Daoy (cell line): ENCODE measurements at places on chromosomes 5 and 9. TPM values are rescaled to one million over a fixed set of nuclear protein-coding genes. Genes with fewer than 3 reads are reported as not detected.

- peak; percentile 57 for DNase-seq
Measured at GRCh38 chr9:76560481-76560922, 101.5 kb downstream of the GCNT1 start.

- DNase-seq = peak; percentile 84
Measured at GRCh38 chr5:178385496-178385890, 152.9 kb upstream of the PHYKPL start.

DNA sequence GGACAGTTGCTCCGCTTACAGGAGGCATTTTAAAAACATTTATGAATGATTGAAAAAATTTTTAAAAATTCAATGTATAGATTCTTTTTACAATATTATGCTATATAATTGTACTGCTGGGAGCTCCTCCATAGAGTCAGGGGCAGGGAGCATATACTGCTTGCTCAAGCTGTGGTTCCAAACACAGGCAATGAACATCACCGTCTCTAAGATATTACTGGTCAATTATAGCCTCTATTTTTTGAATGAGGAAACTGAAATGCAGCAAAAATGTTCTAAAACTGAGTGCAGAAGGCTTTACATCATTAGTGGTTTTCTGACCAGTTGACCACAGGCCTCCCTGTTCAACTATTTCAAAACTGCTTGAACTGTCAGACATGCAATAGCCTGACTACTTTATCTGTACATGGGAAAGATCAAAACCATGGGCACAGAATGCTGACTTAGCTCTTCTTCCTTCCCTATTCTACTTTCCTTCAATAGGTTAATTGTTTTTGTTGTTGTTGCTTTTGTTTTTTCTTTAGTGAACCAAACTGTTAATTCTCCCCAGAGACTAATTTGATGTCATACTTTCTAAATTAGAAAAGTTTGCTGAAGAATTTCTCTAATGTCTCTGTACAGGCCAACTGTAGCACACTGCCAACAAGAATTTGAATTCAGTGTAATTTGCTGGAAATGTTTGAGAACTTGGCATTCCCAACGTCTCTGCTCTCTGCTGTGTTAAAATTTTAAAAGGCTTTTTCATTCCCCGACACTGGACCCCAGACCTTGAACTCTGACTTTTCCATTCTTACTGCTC, 107.6 kb upstream of the MPDZ start:
- no peak for DNase-seq

DNA sequence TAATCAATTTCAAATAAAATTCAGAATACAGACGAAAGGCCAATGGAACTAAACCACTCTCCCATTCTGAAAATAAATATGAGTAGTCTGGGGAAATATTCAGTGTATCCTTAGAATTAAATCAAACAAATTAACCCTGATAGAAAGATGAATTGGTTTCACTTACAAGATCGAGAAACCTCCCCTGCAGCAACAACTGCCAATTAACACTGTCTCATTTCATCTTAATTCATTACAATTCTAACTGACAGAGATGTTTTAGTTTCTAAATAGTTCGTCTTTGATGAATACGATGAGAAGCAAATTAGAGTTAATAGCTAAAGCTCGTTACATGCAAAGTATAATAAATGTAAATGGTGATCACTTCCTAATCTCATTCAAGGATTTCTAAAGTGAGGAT, 247.1 kb downstream of the EDIL3 start:
- no peak for DNase-seq

- DNase-seq = no peak
Measured at GRCh38 chr9:78236551-78236910, 656 bp downstream of the CEP78 start.

- no peak for DNase-seq
Measured at GRCh38 chr9:127518091-127518856, 67.0 kb downstream of the LRSAM1 start.

DNA sequence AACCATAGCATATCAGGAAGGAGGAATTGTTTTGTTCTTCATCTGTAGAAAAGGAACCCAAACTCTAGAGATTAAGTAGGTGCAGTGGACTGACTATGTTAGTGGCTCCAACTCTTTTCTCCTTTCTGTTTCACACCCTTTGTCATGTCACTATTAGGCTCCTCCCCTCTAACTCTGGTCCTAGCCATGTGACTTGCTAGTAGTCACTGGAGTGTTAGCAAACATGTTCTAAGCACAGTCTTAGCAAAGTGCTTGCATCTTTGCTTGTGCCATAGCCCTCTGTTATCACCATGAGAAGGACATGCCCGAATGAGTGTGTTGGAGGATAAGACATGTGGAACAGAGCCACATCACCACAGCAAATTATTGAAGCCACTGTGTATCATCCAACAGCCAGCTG, 55.4 kb upstream of the PPP3R2 start:
- DNase-seq = no peak

DNA sequence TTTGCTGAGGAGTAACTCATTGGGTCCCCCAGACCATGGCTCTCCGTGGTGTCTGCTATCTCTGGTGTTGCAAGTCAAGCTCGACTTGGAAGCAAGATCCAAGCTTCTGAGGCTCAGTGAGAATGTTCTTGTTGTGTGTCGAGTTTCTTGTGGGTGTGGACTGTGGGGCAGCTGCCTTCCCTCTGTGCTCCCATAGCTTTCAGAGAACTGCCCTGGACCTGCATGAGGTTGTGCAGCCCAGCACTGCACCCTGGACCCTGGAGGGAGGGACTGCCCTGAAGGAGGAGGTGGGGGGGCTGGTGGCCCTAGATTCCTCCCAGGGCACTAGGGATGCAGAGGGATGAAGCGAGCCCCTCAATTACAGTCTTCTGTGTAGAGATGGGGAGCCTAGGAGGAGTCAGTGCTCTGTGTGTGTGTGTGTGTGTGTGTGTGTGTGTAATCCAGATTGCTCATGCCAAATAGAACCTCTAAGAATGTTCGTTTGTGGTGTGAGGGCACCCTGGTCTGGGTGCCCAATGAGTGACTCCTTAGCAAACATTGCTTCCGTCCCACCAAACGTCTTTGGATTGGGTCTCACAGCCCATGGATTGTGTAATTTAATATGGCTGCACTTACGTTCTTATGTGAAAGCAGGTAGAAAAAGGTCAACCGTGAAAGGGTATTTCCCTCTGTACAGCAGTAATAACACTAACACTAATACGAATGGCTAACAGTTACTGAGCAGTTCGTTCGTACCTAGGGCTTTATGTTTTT, 143.3 kb upstream of the LMX1B start:
- peak; percentile 35 for DNase-seq

- DNase-seq = no peak
Measured at GRCh38 chr9:89780959-89781358, 176.1 kb downstream of the GADD45G start.

GRCh38 chr5:40689438-40689837, 9.7 kb downstream of the PTGER4 start:
- peak; percentile 92 for DNase-seq

DNA sequence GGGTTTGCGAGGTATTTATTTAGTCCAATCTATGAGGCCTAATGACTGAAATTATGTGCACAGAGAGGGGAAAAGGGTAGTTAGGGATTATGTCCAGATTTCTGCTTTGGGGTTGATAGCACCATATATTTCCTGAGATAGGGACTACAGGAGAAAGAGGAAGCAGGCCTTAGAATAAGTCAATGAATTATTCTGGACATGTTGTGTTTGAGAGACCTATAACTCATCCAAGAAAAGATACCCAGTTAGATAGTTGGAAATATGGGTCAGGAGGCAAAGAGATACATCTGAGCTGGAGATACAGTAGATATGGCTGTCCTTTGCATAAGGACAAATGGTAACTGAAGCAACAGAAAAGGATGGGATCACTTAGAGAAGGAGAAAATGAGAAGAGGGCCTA, 53.1 kb downstream of the NR3C1 start:
- DNase-seq = no peak

DNA sequence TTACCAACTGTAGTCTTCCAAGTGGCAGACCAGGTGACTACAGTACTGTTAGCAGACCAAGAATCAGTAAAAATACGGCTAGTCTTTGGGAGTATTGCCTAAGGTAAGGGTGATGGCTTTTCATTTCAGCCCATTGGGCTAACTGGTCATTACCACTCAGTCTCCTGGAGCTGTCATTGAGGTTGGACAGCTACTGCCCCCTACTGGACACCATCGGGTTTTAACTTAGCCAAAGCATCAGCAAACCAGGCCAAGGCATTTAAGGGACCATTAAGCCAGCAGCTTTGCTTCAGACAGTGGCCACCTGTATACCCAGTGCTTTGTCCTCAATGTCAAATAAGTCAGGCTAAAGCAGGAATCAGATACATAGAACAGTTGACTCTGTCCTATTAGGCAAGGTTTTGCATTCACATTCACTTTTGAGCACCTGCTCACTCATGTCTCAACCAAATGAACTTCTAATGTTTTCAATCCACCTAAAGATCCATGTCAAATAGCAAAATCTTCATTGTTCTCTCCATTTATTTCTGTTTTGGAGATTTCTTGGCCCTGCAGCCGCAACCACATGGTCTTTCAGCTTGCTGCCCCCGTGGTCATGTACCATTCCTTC, 117.2 kb downstream of the INVS start:
- peak; percentile 71 for DNase-seq

DNA sequence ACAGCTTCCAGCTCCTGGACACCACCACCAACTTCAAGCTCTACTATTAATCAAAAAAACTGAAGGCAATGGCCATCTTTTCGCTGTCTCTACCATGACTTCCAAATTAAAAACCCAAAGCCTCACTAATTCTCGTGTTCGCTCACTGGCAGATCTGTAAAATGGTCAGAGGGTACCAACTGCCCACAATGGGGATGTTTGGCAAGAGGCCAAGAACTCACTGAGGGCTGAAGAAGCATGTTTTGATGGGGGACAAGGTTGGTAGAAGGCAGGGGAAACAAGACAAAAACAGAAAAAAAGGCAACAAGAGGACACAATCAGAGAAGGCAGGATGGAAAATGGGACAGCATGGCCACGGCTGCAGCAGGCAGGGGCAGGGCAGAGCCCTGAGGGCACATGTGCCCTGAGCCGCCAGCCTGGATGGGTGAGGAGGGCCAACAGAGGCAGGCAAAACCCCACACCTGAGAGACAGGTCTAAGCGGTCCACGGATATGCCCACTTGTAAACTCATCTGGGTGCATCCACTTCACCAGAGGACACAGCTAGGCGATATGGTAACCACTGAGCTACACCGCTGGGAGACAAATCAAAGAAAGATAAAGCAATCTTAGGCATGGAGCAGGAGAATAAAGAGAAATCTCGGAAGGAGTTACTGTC, 50.3 kb downstream of the PFDN1 start:
- DNase-seq = no peak

GRCh38 chr9:29514862-29515261, 1941.6 kb upstream of the C9orf72 start:
- DNase-seq = no peak

GRCh38 chr9:85061969-85062368, 392.4 kb downstream of the NTRK2 start:
- DNase-seq = no peak

- DNase-seq = peak; percentile 39
Measured at GRCh38 chr5:31990701-31991110, 183.4 kb downstream of the GOLPH3 start.

GRCh38 chr5:50763351-50763750, 96.9 kb downstream of the PARP8 start:
- no peak for DNase-seq

DNA sequence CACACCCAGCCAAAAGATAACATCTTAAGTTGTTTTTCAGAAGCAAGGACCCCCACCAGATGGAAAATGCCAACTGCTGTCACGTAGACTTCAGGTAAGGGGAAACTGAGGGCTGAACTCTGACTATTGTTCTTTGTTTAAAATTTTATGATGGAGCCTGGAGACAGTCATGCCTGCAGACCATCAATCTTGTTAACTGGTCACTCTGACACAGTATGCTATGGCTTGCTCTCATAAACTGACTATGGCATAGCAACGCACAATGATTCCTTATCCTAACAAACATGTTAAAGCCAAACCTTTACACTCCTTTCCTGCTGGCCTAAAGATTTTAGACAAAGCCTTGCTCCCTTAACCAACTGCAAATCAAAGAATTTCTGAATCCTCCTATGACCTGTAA, 43.6 kb upstream of the GOLM1 start:
- no peak for DNase-seq

- peak; percentile 21 for DNase-seq
Measured at GRCh38 chr5:18281947-18282581, 647.8 kb downstream of the TAF11L14 start.

The MYOZ3 gene
- total RNA-seq = 0.09 TPM in 1 of 2 replicates, not detected in the other

The DOLPP1 gene
- 18.1 and 19.5 TPM in 2 replicates for total RNA-seq

The IRX1 gene
- total RNA-seq = 14.1 and 19.0 TPM in 2 replicates

The APBB3 gene
- total RNA-seq = 10.7 and 15.9 TPM in 2 replicates

The KCNV2 gene
- not detected in 2 replicates for total RNA-seq

The ZDHHC11 gene
- 2.1 and 3.6 TPM in 2 replicates for total RNA-seq

The SHC3 gene
- 2.3 and 10.1 TPM in 2 replicates for total RNA-seq

The CCNO gene
- total RNA-seq = 6.2 and 7.1 TPM in 2 replicates

The TIMD4 gene
- not detected in 2 replicates for total RNA-seq

The SLC4A9 gene
- not detected in 2 replicates for total RNA-seq
